Effector memory CD4-positive, alpha-beta T cell (primary cell): ENCODE measurements at places on chromosomes 3 and 15.

- no peaks in the 10 kb centered on the region for H3K36me3 ChIP-seq
- H3K27ac ChIP-seq, result no peak overlapping the region
- H3K4me1 ChIP-seq, result no peaks in the 10 kb centered on the region
- H3K4me3 ChIP-seq, result no peak overlapping the region
Measured at GRCh38 chr15:52093167-52093538, 19.4 kb downstream of the BCL2L10 start.

- H3K36me3 ChIP-seq, result no peaks in the 10 kb centered on the region
- H3K4me3 ChIP-seq, result no peak overlapping the region
- H3K4me1 ChIP-seq, result no peaks in the 10 kb centered on the region
Measured at GRCh38 chr15:79769933-79770759, 126.7 kb downstream of the MTHFS start.

- H3K4me1 ChIP-seq, result peaks cover 8% of the 10 kb centered on the region
- no peak overlapping the region for H3K4me3 ChIP-seq
- no peaks in the 10 kb centered on the region for H3K27me3 ChIP-seq
- H3K27ac ChIP-seq, result no peak overlapping the region
Measured at GRCh38 chr15:90780916-90781315, 63.8 kb downstream of the BLM start.

- H3K4me1 ChIP-seq, result no peaks in the 10 kb centered on the region
- no peaks in the 10 kb centered on the region for H3K36me3 ChIP-seq
- DNase-seq, result no peak
- H3K4me3 ChIP-seq, result no peak overlapping the region
Measured at GRCh38 chr3:103601666-103602065, 1166.9 kb downstream of the ZPLD1 start.

DNA sequence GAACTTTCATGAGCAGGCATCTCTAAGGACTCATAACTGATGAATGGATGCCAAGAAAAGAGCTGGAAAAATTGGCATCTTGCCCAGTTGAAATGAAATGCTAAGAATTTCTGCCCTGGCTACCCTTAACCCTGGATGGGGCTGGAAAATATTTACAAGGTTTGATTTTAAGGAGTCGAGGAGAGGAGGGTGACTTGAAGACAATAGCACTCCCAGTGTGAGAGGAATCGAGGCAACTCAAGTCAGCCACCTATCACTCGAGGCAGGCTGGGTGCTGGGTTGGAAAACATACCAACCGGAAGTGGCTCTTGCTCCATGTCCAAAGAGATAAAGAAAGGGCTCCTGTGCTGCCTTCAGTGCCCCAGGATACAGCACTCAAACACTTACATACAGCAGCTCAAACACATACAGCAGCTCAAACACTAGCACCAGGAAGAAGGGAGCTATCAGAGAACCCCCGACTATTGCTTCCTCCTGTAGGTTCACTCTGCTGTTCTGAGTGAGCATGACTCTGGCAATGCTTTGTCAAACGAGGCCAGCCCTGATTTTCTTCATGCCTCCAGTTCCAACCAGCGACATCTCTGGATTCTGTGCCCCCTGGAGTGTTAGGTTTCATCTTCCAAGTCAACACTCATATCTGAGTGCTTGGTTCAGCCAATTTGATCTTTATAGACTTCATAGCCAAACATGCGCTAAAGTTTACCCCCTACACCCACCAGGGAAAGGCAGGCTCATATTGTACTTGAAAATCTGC is 4.9 kb downstream of the PRICKLE2 start:
- H3K27me3 ChIP-seq, result no peaks in the 10 kb centered on the region
- no peaks in the 10 kb centered on the region for H3K36me3 ChIP-seq
- no peak for DNase-seq

DNA sequence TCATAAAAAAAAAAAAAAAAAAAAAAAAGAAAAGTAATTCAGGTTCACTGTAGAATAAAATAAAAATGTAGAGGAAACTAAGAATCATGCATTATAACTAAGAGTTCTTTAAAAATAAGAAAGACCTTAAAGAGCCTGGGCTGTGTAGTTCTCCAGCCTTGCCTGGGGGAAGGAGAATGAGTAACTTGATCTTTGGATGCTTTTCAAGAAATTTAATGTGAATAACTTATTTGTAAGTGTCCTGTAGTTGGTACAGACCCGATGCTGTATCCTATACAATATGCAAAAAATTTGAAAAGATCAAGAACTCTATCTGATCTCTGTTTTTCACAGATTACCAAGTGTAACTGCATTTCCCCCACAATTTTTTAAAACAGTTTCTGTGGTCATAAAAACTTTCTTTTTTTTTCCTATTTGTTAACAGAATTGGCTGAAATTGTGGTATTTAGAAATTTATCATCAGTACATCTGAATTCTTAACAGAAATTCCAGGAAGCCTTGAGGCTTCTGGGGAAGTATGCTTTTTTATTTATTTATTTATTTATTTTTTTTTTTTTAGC is 195.3 kb downstream of the THRB start:
- no peaks in the 10 kb centered on the region for H3K36me3 ChIP-seq
- no peaks in the 10 kb centered on the region for H3K27me3 ChIP-seq
- DNase-seq, result no peak
- no peak overlapping the region for H3K27ac ChIP-seq
- no peaks in the 10 kb centered on the region for H3K4me1 ChIP-seq

DNA sequence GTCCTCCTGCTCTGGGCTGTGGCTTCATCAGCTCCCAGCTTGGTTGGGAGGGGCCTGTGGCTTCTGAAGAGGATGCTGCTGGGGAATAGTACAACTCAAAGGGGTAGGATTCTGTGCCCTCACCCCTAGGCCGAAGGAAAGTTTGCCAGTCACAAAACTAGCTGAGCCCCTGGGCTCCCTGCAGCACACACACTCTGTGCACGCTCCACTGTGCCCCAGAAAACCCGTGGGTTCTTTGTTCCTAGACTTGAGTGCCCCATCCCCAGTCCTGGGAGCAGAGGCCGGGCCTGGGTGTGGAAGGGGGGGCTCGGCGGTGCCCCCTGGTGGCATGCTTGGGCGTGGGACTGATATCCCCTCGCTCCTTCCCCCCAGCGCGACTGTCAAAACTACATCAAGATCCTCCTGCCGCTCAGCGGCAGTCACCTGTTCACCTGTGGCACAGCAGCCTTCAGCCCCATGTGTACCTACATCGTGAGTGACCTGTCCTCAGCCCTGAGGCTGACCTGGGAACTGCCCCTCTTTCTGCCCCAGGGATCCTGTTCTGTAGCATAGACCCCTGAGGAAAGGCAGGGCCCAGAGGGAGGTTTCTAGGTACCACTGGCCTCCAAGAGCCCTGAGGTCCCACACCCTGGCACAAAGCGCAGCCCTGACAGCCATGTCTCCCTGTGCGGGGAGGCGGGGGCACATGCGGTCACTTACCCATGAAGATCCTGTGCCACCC is 14.2 kb downstream of the CIB1 start:
- no peaks in the 10 kb centered on the region for H3K4me1 ChIP-seq
- H3K27me3 ChIP-seq, result no peaks in the 10 kb centered on the region
- no peak overlapping the region for H3K27ac ChIP-seq
- peaks cover 1% of the 10 kb centered on the region for H3K36me3 ChIP-seq
- no peak overlapping the region for H3K4me3 ChIP-seq

DNA sequence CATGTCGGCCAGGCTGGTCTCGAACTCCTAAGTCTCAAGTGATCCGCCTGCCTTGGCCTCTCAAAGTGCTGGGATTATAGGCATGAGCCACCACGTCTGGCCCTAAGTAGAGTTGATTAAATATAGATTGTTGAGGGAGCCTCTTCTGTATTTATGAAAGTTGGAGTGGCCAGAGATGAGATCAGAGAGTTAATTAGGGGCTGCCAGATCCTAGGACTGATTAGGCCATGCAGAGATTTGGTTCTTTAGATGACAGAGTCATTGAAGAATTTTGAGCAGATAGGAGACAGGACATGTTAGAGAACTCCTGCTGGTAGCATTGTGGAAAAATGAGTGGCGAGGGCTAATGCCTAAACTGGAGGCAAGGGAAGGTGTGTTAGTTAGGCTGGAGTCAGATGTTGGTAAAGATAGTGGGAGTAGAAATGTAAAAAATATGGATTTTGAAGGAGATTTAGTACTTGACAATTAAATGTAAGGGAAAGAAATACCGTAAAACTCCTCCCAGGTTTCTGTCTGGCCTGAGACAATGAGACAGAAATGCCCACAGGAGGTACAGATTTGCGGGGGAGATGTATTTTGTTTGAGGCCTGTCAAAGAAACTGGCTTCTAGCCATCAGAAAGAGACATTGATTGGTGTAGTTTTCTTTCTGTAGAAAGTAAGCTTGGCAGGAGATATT is 23.4 kb downstream of the SACM1L start:
- no peak overlapping the region for H3K4me3 ChIP-seq
- no peak for DNase-seq
- no peak overlapping the region for H3K27ac ChIP-seq
- H3K27me3 ChIP-seq, result no peaks in the 10 kb centered on the region
- peaks cover 45% of the 10 kb centered on the region for H3K36me3 ChIP-seq

GRCh38 chr3:140342668-140343067 is 335.2 kb upstream of the TRIM42 start:
- H3K4me1 ChIP-seq, result no peaks in the 10 kb centered on the region
- H3K4me3 ChIP-seq, result no peak overlapping the region
- H3K27me3 ChIP-seq, result no peaks in the 10 kb centered on the region
- no peaks in the 10 kb centered on the region for H3K36me3 ChIP-seq
- DNase-seq, result no peak
- H3K27ac ChIP-seq, result no peak overlapping the region

DNA sequence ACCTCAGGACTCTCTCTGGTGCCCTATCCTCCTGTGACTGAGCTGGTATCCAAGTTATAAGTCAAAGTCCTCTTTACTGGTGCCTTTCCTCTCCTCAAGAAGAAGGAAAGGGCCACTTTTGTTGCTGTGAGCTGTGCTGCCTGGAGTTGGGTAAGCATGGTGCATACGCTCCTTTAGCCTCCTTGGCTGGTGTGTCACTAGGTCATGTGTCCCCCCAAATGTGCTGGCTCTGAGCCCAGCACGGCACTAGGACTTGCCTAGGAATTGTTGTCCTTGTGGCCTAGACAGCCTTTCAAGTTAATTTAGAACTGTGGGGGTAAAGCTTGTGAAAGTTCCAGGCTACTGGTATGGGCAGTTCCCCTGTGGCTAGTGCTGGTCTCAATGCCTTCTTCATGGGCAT is 113.8 kb downstream of the UBE2E2 start:
- no peaks in the 10 kb centered on the region for H3K27me3 ChIP-seq
- H3K36me3 ChIP-seq, result no peaks in the 10 kb centered on the region
- no peak overlapping the region for H3K4me3 ChIP-seq
- no peak for DNase-seq
- no peak overlapping the region for H3K27ac ChIP-seq
